ENCODE measurements at places on chromosomes 4 and X.

- no peak for DNase-seq
Observed at GRCh38 chr4:89110541-89110985, 770 bp upstream of the TIGD2 start.

DNA sequence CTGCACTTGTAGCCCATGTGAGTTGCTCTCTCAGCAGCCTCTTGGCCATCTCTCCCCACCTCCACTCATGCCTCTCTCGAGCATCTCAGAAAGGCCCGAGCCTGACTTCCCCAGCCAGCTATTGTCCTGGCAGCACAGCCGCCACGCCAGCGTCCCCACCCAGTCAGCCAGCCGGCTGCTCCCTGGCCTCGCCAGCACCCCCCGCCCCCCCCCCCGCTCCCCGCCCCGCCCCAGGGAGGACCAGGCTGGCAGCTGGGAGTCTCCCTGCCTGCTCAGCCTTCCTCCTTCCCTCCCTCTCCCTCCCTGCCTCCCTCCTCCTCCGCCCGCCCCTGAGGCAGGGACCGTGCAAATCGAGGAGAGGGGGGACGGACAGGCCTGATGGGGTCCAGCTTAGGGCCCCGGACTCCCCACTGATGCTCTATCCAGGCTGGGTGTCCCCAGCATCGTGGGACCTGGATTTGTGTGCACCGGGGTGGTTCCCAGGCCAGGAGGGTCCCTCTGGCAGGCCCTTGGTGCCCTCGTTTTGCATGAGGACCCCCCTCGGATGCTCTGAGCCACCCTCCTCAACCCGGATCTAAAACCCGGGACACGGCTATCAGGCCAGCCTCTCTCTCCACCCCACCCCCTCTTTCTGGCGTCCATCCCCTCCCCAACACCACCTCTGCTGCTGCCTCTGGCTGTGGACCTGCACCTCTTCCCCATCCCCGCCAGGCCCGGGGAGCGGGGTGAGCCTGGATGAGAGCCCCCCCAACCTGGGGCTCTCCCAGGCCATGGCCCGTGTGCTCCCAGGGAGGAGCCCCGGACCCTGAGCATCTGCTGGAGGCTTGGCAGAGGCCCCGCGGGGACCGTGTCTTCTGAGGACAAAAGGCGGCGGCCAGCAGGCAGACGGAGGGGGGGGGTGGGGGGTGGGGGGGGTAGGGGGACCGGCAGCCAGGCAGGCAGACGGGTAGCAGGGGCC lies at the start of gene GPR173:
GPR173 (plus strand) TSS at position 621 of the 958 bp plus-strand sequence. CDS start 27,833 bp downstream, outside the sequence.
- DNase-seq = no peak

DNA sequence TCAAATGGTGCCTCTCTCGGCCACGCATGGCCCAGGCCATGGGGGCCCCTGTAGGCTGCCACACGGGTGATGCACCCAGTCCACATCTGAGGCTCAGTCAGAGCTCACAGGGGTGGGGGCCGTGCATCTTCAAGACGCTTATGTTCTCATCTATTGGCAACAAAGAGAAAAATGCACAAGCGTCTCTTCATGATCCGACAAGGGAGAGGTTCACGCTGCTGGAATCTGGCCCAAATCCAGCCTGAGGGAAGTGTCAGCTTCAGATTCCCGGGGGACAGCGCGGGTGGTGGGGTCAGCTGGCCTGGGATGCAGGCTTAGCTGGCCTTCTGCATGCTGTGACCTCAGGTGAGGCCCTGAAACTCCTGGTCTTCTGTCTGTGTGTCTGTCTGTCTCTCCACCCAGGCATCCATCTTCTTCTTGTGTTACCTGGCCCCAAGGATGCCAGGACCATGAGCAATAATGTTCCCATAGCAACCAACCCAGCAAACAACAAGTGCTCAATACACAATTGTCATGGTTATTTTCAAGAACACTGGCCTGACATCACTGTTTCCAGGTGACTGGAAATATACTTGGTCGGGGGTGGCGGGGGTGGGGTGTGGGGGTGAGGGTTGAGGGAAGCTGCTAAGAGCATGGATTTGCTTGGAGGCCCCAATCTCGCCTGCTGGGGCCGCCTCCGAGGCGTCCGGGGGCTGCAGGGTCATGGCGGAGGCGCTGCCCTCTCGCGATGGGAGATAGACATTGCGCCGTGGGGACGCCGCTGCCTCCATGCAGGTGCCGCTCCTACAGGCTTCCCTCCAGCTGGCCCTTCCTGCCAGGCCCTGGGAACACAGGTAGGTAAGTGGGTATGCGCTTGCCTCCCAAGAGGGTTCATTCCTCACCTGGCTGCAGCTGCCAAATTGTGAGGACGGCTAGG lies 48.3 kb downstream of the ABLIM2 start:
- no peak for DNase-seq

DNA sequence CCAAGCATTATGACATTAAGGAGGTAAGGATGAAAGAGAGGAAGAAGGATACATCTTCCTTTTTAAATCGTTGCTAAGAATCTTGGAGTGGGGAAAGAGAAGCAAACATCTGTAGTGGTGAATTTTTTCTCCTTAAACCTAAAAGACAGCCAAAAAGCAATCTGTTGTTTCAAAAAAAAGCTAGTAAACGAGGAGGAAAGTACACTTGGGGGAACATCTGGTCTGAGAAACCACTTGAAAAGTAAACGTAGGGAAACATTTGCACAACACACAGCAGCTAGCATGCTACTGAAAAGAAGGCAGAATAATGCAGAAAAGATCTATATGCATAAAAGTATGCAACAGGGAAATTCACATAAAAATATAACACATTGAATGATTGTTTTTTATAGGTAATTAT lies 1485.6 kb downstream of the PCDH19 start:
- no peak for DNase-seq

DNA sequence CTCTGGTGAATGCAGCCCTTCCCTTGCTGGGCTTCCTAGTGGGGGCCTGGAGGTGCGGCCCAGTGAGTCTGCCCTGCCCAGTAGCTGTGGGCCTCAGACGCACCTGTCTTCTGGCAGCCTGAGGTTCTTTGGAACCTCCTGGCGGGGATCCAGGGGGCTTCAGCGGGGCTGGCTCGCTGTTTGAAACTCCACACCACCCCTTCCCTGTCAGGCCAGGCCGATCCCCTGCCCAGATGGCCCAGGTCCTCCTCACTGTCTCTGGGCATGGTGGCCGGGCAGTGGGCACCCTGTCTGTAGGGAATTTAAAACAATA lies 10.7 kb upstream of the NKX1-1 start:
- DNase-seq = no peak

DNA sequence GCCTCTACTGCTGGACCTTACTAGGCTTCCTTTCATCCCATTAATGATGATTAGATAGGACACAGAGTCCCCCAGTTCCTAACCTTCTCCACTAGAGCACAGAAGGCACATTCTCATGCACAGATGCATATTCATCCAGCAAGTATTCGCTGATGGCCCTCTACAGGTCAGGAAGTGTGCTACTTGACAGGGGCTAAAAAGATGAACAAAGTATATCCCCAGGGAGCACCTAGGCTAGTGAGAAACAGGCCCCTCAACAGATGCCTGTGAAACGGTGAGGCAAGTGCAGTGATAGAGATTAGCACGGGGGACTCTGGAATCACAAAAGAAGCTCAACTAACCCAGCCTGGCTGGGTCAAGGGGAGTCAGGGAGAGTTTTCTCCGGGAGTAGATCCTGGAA lies 95.8 kb downstream of the MGST2 start:
- DNase-seq = no peak

DNA sequence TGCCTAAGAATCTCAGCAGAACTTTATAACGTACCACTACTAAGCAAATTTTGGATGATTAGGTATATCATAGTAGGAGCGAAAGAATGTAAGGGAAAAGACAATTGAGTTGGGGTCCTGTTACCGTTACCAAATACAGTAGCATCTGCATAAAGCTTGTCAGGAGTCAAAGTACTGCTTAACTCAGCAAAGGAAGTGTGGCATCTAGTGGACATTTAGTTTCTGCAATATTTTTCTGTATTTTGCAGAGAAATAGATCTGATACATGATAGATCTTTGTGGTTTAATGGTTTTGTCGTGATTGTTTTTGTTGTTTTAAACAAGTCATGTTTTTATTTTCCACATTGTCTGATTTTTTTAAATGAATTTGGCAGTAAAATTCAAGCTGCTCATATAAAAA lies 81.0 kb upstream of the SMARCAD1 start:
- DNase-seq = no peak

DNA sequence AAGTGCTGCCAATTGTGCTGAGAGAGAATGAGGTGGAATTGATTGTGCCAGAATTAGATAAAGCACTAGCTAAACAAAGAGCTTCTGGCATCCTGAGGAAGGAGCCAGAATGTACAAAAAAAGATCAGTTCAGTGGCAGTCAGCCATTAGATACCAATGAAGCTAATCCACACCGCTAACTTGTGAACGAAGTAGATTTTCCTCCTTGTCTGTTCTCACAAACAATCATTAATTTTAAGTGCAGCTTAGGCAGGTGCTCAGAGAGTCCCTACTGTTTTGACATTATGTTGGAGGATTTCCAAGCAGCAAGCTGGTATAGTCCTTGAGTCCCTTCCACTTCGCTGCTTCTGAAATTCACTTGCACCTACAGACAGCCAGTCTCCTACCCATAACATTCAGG lies 617.4 kb downstream of the CENPC start:
- DNase-seq = no peak

DNA sequence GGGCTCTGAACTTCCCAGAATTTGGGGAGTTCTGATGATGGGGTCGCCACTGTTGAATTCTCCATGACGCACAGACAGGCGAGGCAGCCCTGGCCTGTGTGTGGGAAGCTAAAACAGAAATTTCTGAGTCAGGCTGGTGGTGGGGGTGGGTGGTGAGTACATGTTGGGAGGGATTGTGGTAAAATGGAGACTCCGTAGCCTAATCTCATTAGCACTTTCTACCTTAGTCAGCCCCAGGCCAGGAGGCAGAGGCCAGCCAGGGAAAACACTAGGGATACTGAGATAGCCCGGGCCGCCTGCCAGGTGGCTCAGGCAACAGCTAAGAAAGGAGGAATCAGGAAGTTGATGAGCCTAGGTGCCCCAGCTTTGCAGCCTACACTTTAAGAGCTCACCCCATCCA lies 39.3 kb upstream of the NHSL2 start:
- DNase-seq = no peak

DNA sequence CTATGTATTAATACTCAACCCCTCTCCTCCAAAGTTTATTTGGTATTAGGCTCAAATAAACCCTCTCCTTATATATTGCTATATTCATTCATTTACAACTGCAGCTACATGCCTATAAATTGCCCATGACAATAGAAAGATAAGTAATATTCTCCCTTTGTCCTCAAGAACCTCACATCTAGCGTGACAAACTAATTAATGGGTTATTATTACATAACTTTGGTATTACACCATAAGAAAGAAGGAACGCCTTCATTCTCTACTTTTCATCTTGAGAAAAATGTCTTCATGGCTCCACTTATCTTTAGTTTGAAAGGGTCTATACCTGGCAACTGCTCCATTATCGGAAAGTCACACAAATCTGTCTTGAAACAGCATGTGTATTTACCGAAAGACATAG lies 157.7 kb upstream of the RASGEF1B start:
- DNase-seq = no peak

DNA sequence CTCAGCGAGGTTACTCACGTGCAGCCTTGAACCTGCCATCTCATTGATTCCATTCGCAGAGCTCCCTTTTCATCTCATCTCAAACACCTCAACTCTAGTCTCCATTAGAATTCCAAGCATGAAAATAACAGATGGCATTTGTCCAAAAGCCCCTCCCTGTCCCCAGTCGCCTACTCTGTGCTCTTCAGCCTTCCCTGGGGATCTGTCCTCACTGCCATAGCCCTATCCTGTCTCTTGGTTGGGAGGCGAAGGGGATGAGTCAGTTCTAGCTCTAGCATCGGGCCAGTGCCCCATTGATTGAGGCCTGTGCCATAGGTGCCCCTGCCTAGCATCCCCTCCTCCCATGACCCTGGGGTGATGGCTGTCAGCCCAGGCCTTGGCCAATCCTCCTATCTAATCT lies 134.0 kb upstream of the PJA1 start:
- DNase-seq = no peak

DNA sequence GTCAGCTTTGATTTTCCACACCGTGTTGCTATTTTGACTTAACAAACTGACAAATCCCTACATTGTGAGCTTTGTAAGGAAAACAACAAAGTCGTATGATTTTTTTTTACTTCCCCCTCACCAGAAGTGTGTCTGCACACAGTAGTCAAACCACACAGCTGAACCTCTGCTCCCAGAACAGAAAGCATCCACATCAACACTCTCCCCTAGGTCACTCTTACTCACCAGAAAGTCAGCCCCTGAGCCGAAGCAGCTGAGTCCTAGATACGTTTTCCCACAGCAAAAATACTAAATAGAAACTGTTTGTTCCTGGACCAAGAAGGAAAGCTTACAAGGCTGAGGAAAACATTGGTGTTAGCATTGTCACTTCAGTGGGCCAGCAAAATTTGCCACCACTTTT lies 305.7 kb downstream of the DHX15 start:
- DNase-seq = no peak

GRCh38 chr4:121462660-121463261 lies 81.9 kb upstream of the QRFPR start:
- no peak for DNase-seq

DNA sequence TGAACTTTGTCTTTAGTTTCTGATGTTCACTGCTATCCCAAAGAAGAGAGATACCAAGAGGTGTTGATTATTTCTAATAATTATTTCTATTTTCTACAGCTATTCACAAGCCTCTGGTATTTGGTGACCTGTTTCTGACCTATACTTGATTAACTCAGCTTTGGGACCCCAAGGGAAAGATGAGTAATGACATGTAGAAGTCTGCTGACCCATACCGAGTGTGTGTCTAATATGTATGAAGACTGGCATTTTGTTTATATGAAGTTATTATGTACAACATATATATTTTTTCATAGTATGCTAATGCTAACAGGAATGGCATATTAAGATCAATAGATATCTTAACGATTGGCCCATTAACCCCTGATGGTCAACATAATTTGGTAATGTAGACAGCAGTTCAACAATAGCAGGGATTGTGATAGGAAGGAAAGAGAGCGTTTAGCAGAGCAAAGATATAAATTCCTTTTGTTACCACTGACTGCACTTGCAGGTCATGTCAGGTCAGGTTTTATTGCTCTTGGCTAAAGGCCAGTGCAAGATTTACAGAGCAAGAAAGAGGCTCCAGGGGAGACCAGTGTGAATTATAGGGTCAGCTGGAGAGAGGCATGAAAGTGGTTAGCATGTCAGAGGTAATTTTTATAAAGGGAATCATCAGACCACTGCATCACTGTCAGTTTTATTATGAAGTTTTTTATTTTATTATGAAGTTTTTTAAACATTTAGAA lies 94.7 kb upstream of the DIPK2B start:
- DNase-seq = no peak

DNA sequence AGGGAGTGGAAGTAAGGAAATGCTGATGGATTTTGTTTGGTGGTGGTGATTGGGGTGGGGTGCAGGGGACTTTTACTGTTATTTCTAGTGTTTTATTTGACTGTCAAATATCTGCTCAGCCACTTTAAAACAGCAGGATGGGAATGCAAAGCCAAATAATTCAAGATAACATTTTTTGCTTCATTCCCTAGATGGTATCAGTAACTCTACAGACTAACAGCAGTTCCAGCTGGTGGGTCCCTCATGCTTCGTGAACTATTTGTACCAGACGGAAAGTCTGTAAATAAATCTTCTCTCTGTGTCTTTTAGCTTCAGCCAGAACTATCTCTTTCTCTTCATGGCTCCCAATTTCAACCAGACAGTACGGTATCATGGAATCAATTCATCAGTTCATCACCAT lies 27.5 kb downstream of the GPR143 start:
- DNase-seq = no peak

All from stimulated activated CD8-positive, alpha-beta memory T cell treated with anti-CD3 and anti-CD28 coated beads, Interleukin-7, amount 100 ng/mL, for 1 hour (primary cell).